ENCODE measurements at places on chromosomes 12 and 14.

- DNase-seq = no peak
Observed at GRCh38 chr14:50649691-50650090, 18.4 kb downstream of the SAV1 start.

- no peak for DNase-seq
Observed at GRCh38 chr14:51507511-51507905, 144.2 kb upstream of the FRMD6 start.

GRCh38 chr12:31407562-31407961, 81.6 kb upstream of the SINHCAF start:
- DNase-seq = no peak

DNA sequence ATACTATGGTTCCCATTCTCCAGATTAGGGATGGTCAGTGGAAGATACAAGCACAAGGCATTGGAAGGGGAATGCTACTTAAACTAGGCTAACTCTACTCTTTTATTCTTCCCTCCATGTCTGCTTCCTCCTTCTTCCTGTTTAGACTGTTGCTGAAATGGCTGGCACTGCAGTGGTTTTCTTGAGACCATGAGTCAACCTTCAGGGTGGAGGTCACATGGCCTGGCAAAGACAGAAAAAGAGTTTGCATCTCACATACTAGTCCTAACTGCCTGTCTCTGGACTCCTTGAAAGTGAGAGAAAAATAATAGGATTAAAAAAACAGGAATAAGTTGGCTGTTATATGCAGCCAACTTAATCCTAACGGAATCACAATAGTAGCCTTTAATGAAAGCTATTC, 37.0 kb downstream of the ALDH1L2 start:
- no peak for DNase-seq

DNA sequence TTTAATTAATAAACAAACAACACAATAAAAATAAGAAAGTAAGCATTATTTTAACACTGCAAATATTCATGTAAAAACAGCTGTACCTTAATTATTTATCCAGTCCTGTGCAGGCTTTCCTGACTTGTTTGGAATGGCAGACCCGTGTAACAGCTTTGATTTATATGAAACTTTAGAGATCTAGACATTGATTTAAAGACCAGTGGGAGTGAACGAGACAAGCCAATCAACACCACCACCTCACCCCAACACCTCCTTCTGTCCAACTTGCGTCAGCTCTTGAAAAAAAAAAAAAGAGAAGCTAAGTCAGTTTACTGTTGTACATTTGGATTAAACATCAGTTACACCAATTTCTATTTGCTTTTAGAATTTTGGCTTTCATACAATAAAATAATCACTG, 22.3 kb downstream of the SLC38A4 start:
- no peak for DNase-seq

- no peak for DNase-seq
Observed at GRCh38 chr14:103541709-103542604, 13.0 kb downstream of the TRMT61A start.

DNA sequence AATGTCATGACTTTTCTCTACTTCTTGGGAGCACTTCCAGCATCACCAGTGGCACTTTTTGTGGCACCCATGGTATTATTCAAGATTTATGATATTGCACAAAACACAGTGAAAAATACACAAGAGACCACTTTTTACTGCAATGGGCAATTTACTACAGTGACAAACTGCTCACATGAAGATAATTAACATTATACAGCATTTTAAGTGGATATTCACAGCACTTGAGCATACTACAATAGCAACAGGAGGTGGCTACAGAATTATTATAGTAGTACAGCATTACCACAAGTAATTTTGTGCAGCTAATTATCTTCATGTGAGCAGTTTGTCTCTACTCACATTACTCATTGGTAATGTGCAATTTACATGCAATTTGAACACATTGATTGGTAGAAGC, 18.3 kb downstream of the IL26 start:
- no peak for DNase-seq

DNA sequence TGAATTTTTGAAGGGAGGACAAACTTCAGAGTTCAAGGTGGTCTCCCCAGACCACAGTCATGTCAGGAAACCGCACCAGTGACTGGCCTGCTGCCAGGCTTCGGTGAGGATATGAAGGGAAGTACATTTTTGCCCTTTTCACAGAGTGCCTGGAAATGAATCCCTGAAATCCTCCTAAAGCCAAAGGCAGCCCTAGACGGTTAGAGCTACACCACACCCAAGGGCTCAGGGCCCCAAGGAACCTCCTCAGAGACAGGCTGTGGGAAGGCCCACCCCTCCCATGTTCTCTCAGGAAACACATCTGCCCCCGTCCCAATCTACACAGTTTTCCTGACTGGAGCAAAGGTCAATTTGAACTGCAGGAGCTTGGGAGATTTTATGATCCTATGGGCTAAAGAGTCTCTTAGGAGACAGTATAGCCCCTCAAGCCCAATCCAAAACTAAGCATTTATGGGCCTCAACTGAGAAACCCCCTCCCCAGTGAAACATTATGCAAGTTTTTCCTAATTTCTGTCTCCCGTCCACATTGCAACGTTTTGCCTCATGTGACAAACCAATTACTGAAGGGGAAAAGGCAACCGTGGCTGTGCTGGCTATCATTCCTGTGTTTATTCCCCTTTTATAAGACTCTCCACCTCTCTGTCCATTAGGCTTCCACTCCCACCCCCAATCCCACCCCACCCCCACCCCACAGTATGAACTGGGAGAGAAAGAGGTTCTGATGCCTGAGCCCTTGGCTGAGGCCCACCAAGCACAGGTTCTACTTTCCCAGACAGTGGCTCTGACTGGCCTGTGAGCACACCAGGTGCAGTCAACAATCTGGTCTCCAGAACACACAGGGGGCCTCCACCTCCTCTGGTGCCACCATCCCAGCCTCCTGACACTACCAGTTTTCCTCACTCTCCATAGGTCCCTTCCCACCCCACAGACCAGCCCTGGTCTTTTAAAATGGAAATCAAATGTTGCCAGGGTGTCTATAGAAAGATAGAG, 9.6 kb upstream of the RNASE1 start:
- DNase-seq = no peak

DNA sequence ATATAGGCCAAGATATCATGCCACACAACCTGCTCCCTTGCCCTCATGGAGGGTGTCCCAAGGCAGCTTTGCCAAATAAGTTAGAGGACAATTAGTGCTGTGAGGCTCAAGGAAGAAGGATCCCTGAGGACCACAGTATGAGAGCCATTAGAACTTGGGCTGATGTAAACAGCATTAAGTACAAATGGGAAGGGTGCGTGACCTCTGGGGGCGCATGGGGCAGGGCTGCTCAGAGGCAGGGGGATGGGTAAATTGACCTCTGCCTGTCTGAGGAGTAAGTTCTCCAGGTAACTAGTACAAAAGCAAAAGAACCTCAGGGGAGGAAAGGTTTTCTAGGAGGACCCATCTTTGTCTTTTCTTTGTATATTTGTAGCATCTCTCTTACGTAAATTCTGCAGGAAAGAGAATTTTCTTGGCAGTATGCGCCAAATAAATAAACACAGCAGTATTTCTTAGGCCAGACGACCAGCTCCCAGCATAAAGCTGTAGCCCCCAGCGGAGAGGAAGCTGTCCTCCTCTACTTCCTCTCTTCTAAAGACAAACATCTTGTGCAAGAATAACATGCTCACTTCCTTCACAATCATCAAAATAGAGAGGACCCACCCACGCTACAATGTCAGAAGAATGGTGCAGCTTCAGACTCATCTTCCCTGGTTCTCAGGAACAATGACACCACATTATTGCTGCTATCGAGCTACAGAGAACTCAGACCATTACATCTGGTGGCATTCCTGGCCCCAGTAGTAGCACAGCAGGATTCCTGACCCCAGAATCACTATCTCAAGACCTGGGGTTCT, 16.4 kb upstream of the VWF start:
- DNase-seq = no peak

- DNase-seq = no peak
Observed at GRCh38 chr12:116529686-116530085, 29.5 kb upstream of the MAP1LC3B2 start.

GRCh38 chr14:68552075-68552474, 240.8 kb downstream of the ZFP36L1 start:
- no peak for DNase-seq

DNA sequence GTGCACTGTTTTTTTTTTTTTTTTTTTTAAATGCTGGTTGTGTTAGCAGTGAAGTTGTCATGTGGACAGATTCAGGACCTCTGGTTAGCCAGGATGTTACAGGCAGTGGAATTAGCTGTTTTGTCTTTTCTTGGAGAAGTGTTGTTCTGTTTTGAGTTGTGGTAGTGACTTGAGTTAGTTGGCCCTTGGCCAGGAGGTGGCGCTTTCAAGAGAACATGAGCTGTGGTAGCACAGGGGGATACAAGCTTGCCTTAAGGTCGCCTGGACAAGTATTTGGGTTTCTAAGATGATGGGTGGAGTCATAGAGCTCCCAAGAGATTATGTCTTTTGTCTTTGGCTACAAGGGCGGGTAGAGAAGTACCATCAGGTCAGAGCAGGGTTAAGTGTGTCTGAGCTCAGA, 33.3 kb upstream of the CCDC198 start:
- DNase-seq = no peak

DNA sequence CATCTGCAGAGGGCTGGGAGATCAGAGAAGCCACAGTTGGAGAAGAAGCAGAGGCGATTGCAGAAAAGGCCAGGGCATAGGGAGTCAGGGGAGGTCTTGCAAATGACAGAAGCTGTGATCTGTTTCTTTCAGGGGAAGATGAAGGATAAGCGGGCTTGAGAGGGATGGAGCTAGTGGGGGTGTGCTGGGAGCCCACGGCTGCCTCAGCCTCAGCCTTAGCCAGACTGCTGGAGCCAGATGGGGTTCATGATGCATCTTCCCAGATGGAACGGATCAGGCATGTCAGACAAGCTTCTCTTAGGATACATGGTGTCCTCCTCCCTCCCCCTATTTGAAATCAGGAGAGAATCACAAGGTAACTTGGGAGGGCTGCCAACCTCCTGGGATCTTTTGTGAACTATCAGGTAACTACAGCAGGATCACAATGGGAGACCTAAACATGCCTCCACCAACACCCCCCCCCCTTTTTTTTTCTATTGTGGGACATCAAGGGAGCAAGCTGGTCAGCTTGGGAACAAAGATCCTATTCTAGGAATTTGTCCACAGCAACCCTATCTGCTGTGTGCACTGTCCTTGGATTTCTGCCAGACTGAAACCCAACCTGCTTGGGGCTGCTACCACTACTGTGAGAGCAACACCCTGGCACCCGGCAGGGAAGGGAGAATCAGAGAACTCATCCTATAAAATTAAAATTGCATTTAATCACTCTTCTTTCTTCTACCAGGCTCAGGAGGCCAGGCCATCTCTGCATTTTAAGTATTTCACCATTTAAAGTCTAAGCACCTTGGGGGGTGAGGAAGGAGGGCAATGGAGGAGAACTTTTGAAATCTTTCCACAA, 10.7 kb upstream of the ATP2A2 start:
- no peak for DNase-seq

DNA sequence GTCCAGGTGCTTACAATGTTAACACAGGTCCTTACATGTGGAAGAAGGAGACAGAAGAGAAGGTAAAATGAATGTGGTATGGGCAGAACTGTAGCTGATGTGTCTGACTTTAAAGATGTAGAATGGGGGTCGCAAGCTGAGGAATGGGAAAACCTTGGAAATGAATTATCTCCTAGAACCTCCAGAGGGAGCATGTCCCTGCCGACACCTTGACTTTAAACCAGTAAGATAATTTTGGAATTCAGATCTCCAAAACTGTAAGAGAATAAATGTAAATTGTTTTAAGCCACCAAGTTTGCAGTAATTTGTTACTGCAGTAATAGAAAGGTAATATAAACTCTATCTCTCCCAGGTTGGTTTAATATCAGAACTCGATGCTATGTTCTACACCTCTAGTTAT, 80.1 kb upstream of the ALG10 start:
- DNase-seq = no peak

- no peak for DNase-seq
Observed at GRCh38 chr12:29709496-29710040, 74.2 kb downstream of the TMTC1 start.

DNA sequence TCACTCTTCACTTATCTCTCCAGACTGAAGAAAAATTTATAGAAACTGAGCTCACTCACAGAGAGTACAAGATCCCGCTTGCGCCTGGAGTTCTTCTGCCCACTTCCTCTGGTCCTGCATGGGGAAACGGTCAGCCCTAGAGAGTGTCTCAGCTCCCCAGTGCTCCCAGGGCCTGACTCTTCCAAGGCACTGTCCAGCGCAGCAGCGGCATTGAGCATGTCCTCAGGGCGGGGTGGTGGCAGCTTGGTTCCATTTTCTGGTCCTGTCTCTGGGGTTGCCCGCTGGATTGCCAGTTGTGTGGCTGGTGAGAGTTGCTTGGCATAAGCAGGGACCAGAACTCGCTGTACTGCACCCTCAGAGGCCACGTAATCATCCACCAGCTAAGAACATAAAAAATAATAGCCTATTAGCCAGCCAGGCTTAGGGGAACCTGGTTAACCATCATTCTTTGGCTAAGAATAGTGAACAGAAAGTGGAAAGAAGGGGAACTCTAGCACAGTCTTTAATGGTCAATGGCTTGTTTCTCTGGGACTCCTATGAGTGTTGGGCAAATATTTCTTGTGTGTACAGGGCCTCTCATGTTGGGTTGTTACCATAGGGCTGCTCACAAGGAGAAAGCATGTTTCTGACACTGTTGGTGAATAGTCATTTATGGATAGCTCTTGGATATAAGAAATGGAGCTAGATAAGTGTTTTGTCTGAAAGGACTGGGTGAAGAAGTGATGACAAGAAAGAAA, 13.7 kb upstream of the AJUBA start:
- DNase-seq = no peak

GRCh38 chr14:68768316-68768715, 24.6 kb downstream of the ZFP36L1 start:
- no peak for DNase-seq

DNA sequence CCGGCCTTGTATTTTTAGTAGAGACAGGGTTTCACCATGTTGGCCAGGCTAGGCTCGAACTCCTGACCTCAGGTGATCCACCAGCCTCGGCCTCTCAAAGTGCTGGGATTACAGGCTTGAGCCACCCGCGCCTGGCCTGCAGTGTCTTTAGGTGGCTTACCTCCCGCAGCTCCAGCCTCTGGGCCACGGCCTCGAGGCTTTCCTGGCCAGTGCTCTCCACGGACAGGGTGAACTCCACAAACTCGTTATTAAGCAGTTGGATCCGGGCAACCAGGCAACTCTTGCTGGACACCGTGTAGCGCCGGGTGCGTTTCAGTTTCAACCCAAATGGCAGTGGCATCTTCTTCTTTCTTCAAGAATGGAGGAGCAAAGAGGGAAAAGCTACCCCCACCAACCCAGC, 4.7 kb downstream of the PTPN21 start:
- DNase-seq = no peak

DNA sequence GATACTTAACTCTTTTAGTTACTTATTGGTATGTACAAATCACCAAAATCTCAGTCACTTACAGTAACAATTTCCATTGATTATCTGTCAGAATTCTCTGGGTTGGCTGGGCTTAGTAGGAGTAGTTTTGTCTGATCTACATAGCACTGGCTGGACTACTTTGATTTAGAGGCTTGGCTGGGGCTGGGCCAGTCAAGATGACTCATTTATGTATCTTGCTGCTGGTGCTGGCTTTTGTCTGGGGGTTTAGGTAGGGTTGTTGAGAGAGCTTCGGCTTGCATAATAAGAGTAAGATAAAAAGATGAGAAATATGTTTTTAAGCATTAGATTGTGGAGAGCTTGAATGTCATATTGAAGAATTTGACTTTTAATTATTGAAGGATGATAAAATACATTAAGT, 1093.7 kb downstream of the SLC6A15 start:
- no peak for DNase-seq
